ENCODE measurements at places on chromosomes 5 and 9. TPM values are rescaled to one million over a fixed set of nuclear protein-coding genes. Genes with fewer than 3 reads are reported as not detected.
A peak's percentile ranks its signal among the peaks of the same experiment; 100 is the strongest.

DNA sequence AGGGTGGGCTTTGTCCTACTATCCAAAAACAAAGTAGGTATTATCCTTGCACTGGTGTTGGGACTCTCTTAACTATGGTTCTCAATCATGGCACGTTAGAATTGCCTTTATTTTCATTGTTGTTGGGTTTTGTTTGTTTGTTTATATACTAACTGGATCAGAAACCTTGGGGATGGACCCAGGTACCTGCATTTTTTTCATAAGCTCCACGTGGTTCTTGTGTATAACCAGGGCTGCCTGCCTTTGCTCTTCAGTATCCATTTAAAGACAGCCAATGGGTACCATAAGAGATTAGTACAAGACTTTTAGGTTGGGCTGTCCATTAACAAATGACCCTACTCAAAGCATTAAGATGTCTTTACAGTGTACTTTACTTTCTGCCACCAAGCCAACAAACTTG, 2.5 kb upstream of the SSBP2 start:
- DNase-seq = no peak

DNA sequence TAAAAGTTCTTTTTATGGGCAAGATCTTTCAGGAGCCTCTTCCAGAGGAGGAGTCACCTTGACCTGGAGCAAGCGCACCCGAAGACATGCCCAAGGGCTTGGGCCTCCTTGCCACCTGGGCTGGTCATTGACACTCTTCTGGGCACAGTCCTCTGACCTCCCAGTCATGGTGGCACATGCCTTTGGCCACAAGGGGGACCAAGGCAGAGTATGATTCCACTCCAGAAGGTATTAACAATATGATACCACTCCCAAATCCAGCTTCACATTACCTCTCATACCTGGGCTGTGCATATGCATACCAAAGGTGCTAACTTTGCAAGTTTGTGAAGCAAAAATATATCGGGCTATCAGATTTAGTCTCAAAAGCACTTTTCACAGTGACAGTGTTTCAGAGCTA, 84.6 kb downstream of the MAST4 start:
- DNase-seq = no peak

DNA sequence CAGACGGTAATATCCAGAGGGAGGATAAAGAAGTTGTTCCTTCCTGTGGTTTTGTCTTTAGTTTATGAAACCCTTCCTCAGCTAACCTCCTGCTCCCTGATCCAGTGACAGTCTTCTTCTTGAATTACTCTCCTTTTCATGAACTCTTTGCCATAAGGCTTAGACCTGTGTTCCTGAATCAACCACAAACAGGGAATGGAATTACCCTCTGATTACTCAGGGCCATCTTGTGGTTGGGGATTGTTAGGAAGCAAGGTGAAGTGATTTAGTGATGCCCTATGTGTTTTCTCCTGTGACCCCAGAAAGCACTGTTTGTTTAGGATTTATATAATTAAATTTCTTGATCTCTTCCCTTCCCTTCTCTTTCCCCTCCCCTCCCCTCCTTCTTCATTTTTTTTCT, 409.1 kb downstream of the TAF11L14 start:
- DNase-seq = no peak

DNA sequence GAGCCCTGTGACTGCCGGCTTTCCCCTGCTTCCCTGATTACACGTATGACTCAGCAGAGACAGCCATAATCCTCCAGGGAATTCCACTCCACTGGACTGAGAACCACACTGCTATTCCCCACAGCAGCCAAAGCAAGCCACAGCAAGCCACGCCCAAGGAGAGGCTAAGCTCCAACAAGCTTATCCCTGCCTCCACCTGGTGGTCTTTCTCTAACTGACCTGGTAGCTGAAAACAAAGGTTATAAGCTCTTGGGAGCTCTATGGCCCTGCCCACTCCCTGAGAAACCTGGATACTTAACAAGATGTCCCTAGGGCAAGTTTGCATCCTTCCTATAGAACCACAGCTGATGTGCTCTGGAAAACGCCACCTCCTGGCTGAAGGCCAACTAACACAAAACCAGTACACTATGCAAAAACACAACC, 613.7 kb upstream of the CDH18 start:
- DNase-seq = peak; percentile 5

DNA sequence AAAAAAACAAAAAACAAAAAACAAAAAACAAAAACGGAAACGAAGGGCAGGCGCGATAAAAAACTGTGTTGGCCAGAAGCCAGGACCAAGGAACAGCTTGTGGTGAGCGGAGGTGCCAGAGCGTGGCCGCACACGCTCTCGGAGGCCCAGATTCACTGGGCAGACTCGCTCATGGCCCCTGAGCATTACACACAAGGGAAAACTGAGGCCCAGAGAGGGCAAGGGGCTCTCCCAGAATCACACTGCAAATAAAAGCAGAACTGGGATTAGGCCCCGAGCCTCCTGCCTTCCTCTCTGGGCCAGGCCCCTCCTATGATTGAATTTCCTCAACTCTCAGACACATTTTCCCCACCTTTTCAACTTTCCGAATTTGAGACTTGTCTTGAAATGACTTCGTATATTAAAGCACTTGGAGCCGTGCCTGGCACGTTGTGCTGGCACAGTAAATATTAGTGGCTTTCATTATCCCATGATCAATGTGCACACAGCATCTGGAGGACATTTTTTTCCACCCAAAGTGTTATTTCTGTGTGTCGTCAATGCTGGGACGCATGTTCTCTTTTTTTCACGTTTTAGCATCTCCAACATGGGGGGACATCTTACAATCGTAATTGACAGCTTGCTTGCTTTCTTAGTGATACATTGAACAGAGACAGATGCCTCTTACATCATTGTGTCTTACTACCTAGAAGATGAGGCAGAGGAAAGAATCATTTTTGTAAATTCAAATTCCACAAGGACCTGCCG, 7.4 kb downstream of the FIBCD1 start:
- DNase-seq = no peak

GRCh38 chr5:168706655-168707069, 127.5 kb upstream of the PANK3 start:
- peak; percentile 29 for DNase-seq

- DNase-seq = peak; percentile 54
These were observed 74.7 kb downstream of the FGF1 start for GRCh38 chr5:142611154-142611553.

GRCh38 chr5:43573058-43573457, 16.2 kb upstream of the PAIP1 start:
- DNase-seq = peak; percentile 24

DNA sequence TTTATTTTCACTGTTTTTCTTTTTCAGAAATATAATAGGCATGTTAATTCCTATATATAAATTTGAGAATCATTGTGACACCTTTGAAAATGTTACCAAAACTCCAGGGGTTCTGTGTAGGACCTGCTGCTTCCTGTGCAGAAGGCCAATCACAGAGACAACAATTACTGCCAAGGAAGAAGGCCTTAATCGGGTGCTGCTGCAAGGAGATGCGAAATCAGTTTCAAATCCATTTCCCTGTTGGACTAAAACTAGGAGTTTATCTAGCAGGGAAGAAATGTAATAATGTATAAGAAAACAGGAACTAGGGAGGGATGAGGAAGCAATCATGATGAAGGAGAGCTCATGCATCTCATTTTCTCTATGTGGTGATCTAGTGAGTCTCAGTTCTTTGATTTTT, 209.7 kb upstream of the NUDT12 start:
- no peak for DNase-seq

DNA sequence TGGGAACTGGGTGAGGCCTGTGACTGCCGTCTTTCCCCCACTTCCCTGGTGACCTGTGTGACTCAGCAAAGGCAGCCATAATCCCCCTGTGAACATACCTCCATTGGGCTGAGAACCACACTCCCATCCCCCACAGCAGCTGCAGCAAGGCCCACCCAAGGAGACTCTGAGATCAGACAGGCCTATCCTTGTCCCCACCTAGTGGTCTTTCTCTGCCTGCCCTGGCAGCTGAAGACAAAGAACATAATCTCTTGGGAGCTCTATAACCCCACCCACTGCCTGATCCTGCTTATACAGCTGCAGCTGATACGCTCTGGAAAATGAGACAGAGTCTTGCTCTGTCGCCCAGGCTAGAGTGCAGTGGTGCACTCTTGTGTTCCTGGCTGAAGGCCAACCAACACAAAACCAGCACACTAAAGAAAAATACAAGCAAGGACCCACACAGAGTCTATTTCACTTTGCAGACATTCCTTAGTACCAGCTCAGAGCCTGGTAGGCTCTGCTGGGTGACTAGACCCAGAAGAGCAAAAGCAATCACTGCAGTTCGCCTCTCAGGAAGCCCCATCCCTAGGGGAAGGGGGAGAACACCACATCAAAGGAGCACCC, 106.7 kb downstream of the MCTP1 start:
- DNase-seq = peak; percentile 99

DNA sequence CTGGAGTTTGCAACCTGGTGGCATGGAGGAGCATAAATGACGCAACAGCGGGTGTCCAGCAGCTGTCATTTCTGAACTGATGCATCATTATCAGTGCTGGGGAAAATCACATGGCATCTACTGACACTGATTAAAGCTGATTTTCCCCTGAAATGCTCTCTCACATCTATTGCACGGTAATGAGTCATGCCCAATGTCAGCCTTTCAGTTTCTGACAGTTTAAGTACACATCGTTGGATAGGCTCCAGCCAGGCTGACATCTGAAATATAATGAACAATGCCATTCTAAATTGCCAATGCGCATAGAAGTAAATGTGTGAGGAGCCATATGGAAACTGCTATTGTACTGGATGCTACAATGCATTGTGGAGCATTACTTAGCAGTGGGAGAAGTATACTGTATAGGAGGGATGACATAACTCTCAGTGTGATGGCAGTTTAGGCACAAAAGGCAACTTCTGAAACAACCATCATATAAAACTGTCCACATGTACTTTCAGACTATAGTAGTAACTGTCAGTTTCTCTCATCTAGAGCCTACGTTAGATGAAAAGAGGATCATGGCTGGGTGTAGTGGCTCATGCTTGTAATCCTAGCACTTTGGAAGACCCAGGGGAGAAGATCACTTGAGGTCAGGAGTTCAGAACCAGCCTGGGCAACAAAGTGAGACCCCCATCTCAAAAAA, 389.3 kb upstream of the DMAC1 start:
- no peak for DNase-seq

- no peak for DNase-seq
These were observed 140.6 kb downstream of the LURAP1L start for GRCh38 chr9:12915366-12915954.

GRCh38 chr9:14806941-14807520, 84.5 kb upstream of the CER1 start:
- DNase-seq = peak; percentile 10

GRCh38 chr5:126975796-126976195, 54.6 kb downstream of the MARCHF3 start:
- DNase-seq = peak; percentile 84

DNA sequence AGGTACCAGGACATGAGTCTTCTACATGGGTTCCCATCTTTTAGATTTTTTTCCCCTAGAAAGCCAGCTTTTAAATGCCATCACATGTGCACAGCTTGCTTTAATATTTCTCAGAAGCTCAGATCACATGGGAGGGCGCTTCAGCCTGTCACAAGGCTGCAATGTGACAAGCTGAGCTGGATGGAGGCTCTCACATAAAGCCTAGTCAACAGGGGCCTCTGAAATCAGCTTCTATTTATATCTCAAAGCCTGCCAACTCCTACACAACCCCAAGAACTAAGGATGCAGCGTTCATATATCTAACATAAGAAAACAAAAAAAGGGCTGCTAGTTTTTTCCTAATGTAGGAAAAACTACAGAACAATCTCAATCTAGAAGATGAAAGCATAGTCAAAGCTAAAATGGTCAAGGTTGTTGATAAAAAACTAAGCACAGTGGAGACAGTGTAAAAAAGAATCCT, 2.3 kb downstream of the ZFAND5 start:
- peak; percentile 75 for DNase-seq

GRCh38 chr9:94812343-94812742, 85.8 kb downstream of the AOPEP start:
- DNase-seq = no peak

GRCh38 chr5:150148117-150148927, 7.3 kb downstream of the PDGFRB start:
- DNase-seq = no peak

- no peak for DNase-seq
These were observed 3.7 kb downstream of the PRDM6 start for GRCh38 chr5:123092696-123093095.

- no peak for DNase-seq
These were observed 23.2 kb downstream of the TSPAN17 start for GRCh38 chr5:176670449-176670848.

The C1QTNF2 gene
- total RNA-seq = 2.5 TPM

The F2RL2 gene
- 0.71 TPM for total RNA-seq

The ADAMTS2 gene
- 24.1 TPM for total RNA-seq

The CDC20B gene
- not detected for total RNA-seq

The TLX3 gene
- not detected for total RNA-seq

The LVRN gene
- 0.11 TPM for total RNA-seq

The CBY3 gene
- total RNA-seq = not detected

The NIPAL4 gene
- not detected for total RNA-seq

The TMEM252 gene
- total RNA-seq = not detected

The MINAR2 gene
- not detected for total RNA-seq

The SLC2A6 gene
- total RNA-seq = 16.6 TPM
